ENCODE measurements at places on chromosomes 11 and 22.

GRCh38 chr11:11419747-11420146 is 66.7 kb upstream of the CSNK2A3 start:
- no peak for DNase-seq

GRCh38 chr11:27611947-27612455 is 88.3 kb downstream of the BDNF start:
- DNase-seq = no peak

DNA sequence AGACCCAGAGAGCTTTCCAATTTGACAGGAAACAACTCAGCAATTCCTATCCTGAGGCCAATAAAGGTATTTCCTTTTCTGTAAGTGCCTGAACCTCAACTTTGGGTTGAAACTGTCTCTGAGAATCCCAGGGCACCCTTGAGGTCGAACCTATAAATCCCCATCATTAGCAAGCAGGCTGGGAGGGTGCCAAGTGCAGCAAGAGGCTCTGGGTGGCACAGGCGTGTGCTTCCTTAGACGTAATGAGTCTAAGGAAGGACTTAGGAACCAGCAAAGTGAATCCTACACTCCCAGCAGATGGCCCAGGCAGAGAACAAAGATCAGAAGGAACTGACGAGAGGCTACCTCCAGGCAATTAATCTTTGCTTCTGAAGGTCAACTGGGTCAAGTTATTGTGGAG is 234.3 kb upstream of the NARS2 start:
- no peak for DNase-seq

DNA sequence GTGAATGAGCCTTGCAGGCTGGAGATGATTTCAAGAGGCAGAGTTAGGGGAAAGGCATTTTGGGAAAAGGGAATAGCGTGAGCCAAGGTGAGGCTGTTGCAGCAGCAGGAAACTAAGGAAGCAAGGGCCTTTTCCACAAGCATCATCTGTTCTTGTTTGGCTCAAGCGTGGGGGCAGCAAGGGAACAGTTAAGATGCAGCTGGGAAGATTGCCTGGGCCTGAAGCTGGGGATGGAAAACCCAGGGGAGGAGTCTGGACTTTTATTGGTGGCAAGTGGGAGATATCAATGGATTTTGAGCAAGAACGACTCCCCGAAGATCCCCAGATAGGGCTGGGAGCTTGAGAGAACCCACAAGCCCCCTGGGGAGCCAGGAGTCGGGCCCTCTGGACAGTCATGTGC is 27.3 kb upstream of the PICK1 start:
- DNase-seq = no peak

Measured in left lung (tissue), 14 donors.